ENCODE measurements at places on chromosomes 5 and 9.

- no peak for DNase-seq
These were observed 293.1 kb downstream of the PSAT1 start for GRCh38 chr9:78590068-78590467.

DNA sequence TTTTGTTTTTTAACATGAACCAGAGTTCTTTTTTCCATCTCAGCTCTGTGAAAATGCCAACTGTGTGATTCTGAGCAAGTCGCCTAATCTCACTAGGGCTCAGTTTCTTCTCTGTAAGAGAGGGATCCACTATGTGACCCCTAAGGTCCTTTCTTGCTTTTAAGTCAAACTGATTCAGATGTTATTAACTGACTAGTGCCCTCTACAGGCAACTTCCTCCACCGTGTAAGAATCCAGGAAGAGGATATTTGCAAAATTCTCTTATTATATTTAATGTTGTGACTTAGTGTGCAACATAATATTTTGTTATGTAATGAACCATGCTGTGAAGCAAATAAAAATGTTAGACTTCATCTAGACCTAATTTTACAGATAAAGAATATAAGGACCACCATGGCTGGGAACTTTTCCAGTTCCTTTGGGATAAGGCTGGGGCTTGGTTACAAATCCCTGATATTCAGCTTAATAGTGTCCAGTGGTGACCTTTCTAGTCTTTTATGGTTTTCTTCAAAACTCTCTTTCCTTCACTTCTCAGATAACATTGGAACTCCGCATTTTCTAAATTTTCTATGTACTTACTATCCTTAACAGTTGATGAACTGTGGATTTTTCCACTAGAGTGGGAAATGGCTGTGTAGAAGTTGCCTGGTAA lies 244.7 kb downstream of the PIK3R1 start:
- DNase-seq, result peak; percentile 24

GRCh38 chr9:4073371-4073770 lies 226.5 kb downstream of the GLIS3 start:
- DNase-seq, result no peak

DNA sequence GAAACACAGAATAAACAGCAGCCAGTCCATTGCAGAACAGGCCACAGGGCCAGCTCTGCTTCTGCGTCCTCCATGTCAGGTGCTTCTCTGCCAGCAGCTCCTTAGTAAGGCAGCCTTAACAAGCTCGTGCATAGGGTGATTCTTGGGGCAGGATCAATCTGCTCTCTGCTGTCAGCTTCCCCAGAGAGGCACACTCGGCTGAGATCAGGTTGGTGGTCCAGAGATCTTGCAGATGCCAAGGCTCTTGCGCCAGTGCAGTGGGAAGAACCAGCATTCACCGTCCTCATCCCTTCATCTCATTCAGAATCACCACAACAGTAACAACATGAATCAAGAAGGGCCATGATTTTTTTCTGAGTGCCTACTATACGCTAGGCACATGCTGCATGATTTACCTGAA lies 49.0 kb upstream of the ALDH1B1 start:
- DNase-seq, result no peak

DNA sequence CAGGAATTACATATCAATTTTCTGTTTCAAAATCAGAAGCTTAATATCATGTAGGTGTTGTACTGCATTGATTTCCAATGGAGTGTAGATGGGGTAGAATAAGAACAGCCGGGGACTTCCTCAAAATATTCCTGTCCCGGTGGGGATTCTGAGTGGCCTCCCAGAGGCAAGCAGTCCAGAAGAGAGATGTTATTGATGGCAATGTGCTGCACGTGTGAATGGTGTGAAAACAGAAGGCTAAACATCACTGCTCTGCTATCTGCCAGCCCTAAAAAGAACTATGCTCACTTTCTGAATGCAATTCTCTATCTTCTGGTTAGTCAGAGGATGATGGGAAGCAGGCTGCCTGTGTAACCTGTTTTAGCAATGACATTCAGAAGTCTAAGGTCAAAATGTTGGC lies 91.0 kb upstream of the CKMT2 start:
- no peak for DNase-seq

DNA sequence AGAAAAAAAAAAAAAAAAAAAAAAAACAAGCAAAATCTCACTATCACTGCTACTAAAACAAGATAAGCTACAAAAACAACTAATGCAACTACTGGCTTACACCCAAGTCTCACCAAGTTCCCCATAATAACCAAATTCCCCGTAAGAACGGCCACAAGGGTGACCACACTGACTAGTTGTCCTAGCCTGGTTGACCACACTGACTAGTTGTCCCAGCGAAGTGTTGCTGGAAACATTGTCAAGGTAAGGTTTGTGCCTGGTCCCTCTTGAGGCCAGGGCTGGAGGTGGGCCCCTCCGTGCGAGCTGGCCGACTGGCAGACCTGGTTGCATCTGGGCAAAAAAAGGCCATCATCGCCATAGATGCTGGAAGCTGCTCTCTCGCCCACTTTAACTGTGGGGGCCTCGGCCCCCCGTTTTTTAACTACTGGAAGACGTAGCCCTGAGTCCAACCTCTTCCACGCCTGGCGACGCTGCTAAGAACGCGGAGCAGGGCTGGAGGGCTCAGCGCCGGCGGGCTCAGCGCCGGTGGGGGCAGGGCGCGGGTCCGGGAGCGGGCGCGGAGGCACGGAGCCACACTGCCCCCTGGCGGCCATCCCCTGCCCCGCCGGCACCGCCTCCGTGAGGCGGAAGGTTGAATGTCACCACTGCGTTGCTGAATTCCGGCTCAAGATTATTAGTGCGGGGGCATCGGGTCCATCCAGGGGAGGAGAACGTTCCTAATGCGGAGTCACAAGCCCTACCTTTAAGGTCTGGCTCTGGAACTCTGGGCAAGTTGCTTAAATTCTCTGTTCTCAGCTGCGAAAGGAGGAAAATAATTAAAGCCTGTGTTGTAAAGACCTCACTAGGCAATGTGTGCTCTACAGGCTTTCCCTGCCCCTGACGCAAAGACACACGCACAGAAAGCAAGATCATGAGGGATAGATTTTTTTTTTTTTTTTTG lies 84.0 kb downstream of the HSD17B3 start:
- DNase-seq, result peak; percentile 24

GRCh38 chr5:146482775-146483174 lies 33.2 kb downstream of the GPR151 start:
- no peak for DNase-seq

GRCh38 chr9:104094534-104095015 lies 466 bp downstream of the SMC2 start:
- DNase-seq, result no peak

DNA sequence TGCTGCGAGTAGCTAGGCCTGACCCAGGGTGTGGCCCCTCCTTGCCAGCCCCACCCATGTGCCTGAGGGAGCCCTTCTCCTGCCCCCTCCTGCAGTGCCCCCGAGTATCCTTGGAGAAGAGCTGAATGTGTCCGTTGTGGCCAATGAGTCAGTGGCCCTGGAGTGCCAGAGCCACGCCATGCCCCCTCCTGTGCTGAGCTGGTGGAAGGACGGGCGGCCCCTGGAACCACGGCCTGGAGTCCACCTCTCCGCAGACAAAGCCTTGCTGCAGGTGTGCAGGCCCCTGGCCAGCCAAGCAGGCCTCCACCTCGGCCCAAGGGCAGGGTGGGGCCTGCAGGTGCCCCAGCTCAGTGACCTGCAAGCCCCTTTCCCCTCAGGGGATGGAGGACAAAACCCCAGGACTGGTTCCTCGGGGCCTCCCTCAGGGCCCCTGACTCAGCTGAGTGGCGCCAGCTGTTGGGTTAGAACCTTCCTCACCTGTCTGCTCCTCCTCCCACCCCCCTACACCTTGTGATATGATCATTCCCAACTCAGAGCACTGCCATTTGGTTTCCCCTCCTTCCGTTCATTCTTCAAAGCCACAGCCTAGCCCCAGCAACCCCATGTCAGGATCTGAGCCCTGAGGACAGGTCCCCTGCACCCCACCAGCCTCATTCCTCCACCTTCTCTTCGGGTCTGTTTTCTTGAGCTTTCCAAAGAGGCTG lies 80.0 kb upstream of the ASS1 start:
- no peak for DNase-seq

GRCh38 chr5:133129950-133130349 lies 78.1 kb downstream of the HSPA4 start:
- DNase-seq, result no peak

- no peak for DNase-seq
These were observed 431.6 kb downstream of the IRX1 start for GRCh38 chr5:4027088-4027734.

GRCh38 chr5:41325074-41325473 lies 111.7 kb upstream of the C6 start:
- no peak for DNase-seq

DNA sequence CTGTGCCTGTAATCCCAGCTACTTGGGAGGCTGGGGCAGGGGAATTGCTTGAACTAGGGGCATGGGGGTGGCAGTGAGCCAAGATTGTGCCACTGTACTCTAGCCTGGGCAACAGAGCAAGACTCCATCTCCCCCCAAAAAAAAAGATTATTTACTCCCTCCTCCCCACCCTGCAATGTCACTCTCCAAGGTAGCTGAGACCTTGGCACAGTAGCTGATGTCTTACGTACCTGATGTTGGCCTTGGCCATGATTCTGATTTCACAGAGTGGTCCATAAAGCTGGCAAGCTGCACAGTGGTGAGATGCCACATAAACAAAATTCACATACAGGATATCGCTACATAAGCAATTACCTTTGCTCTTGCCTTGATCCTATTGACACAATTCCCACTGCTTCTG lies 108.5 kb downstream of the CAVIN4 start:
- DNase-seq, result no peak

- no peak for DNase-seq
These were observed 20.1 kb downstream of the FBXL17 start for GRCh38 chr5:108361771-108362170.

DNA sequence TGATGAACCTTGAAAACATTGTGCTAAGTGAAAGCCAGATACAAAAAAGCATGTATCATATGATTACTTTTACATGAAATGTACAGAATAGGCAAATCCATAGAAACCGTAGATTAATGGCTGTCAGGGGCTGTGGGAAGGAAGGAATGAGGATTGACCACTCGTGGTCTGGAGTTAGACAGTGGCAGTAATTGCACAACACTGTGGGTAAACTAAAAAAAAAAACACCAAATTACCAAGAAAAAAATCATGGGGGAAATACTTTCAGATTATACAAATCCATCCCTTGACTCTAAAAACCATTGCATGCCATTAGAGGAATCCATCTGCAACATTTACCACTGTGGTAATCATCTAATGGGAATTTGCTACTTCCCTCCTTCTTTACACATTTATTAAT lies 140.0 kb downstream of the SIL1 start:
- no peak for DNase-seq

GRCh38 chr5:74118071-74118470 lies 492.1 kb downstream of the ARHGEF28 start:
- DNase-seq, result no peak

DNA sequence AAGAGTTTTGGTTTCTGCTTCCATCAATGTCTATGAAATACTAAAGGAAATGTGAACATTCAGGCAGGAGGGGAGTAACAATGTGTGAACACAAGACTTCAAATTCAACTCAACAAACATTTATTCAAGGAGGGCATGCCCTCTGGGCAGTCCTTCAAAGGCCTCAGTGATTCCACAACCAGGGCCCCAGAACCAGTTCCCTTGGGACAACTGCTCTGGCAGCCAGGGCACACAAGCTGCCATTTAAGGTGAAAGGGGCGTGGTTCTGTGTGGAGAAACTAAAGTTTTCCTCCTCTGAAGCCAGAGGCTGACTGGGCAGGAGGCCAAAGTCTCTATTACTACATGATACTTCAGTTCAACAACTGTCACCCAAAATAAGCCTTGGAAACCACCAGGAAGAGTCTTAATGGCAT lies 3.2 kb downstream of the RBM18 start:
- DNase-seq, result no peak

- no peak for DNase-seq
These were observed 23.3 kb upstream of the TRMT10B start for GRCh38 chr9:37730256-37730655.

- no peak for DNase-seq
These were observed 11.5 kb upstream of the BOD1 start for GRCh38 chr5:173627860-173628392.

DNA sequence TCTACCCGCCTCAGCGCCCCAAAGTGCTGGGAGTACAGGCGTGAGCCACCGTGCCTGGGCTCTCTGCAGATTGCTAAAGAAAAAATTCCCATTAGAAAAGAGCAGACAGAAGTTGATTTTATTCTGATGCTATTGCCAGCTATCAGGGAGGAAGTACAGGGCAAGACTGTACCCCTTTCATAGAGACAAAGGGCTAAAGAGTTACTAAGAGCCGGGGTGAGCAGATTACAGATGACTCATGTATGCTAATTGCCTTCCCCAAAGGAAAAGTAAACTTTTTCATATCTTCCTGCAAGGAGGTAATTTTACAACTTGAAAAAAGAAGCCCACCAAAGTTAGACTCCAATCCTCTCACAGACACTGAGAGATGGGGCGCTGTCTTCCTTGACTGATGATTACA lies 42.3 kb upstream of the MCTP1 start:
- DNase-seq, result no peak

GRCh38 chr9:4400731-4401130 lies 89.5 kb upstream of the SLC1A1 start:
- DNase-seq, result no peak
